ENCODE measurements at places on chromosomes 6 and 20.

DNA sequence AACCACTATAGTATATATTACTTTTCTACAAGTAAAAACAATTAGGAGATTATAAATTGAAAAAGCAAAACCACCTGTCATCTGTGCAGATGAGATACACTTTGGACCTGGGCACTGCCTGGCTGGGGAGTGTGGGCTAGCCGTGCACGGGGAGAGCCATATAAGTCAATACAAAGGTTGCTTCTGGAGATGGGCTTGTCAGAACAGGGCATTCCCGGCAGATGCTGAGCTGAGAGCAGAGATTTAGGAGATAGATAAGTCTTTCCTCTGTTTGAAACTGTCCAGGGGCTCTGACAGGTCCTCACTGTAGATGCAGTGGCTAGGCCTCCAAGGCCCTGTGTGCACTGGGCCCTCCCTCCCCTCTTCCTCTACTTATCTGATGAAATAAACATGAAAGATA is 34.5 kb downstream of the CD164 start:
- no peaks in the 10 kb centered on the region for H3K27me3 ChIP-seq
- H3K4me1 ChIP-seq = peaks cover 15% of the 10 kb centered on the region
- no peak overlapping the region for H3K4me3 ChIP-seq
- peaks cover 13% of the 10 kb centered on the region for H3K36me3 ChIP-seq
- H3K27ac ChIP-seq = no peak overlapping the region
- no peak for DNase-seq

DNA sequence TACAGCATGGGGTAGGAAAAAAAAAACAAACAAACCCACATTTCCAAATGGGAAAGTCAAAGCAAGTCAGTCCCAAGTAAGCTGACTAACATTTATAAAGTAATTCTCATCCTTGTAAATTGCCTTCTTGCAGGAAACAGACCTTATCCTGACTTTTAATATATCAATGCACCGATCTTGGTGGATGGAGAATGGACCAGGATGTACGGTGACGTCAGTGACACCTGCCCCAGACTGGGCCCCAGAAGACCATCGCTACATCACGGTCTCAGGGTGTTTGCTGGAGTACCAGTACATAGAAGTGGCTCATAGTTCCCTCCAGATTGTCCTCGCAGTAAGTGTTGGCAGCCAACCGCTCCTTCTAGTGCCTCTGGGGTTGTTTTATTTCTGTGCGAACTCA is 304.2 kb upstream of the RNF217 start:
- H3K27me3 ChIP-seq = no peaks in the 10 kb centered on the region
- H3K36me3 ChIP-seq = no peaks in the 10 kb centered on the region
- no peak overlapping the region for H3K27ac ChIP-seq

DNA sequence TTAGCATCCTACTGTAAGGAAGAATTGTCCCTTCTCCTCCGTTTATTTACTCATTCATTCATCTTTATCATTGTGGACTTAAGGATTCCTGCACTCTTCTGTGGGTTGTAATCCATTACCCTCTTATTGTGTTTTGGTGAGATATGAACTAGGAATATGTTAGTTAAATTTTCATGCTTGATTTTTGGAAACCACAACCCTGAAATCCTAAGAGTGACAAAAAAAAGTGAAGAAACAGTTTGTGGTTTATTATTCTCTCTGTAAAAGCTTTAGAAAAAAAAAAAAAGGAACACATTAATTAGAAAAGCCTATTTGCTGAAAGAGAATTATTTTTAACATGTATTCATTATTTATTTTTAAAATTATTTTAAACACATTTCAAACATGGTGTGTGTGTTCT is 36.7 kb upstream of the INSM1 start:
- DNase-seq = no peak
- H3K4me3 ChIP-seq = no peak overlapping the region
- H3K4me1 ChIP-seq = no peaks in the 10 kb centered on the region
- no peak overlapping the region for H3K27ac ChIP-seq

- no peak for DNase-seq
- H3K4me3 ChIP-seq = no peak overlapping the region
- peaks cover 24% of the 10 kb centered on the region for H3K36me3 ChIP-seq
- no peak overlapping the region for H3K27ac ChIP-seq
- no peaks in the 10 kb centered on the region for H3K27me3 ChIP-seq
These were observed 241.7 kb upstream of the TAB2 start for GRCh38 chr6:149075616-149076354.

- peaks cover 4% of the 10 kb centered on the region for H3K27me3 ChIP-seq
- H3K4me1 ChIP-seq = no peaks in the 10 kb centered on the region
- DNase-seq = no peak
- no peak overlapping the region for H3K4me3 ChIP-seq
- H3K27ac ChIP-seq = no peak overlapping the region
These were observed 137.5 kb downstream of the GMPR start for GRCh38 chr6:16375843-16376242.

DNA sequence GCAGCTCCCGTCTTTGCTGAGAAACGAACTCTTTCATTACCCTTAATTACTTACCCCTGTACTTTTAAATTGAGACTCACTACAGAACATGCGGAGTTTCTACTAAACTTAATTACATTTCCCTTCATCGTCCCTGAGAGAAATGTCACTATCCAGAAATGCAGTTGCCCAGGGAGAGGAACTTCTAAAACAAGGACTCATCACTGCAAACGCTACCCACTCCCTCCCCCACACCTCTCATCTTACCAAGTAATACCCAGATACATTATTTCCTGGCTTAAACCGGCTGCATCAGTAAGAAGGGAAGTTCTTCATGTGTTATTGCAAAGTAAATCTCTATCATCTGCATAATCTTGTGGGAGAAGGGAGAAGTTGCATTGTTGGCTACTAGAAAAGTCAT is 138.3 kb downstream of the IPCEF1 start:
- no peak overlapping the region for H3K27ac ChIP-seq
- peaks cover 38% of the 10 kb centered on the region for H3K4me1 ChIP-seq
- H3K27me3 ChIP-seq = no peaks in the 10 kb centered on the region
- H3K36me3 ChIP-seq = peaks cover 49% of the 10 kb centered on the region
- DNase-seq = no peak

DNA sequence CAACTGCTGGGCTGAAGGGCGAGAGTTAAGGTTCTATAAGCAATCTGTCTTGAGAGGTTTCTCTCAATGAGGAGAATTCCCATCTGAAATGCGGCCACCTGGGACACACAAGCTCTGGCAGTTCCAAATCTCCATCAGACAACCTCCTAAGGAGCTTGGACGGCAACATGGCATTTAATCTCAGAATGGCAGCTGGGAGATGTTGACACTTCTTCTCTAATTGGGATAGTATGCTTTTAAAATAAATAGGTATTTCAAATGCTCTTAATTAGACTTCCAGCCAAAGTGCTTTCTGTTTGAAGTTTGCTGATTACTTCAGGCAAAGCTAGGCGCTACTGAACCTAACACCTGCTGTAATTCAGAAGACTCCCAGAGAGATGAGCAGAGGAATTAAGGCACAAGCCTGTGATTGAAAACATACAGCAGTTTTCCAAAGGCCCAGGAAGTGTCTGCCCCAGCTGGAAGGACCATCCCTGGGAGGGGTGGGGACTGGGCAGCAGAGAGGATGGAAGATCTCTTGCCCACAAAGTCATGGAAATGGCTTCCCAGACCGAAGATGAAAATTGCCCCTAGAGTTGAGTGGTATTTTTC is 59.1 kb upstream of the KCNK16 start:
- no peak overlapping the region for H3K4me3 ChIP-seq
- DNase-seq = no peak
- H3K27ac ChIP-seq = no peak overlapping the region
- H3K4me1 ChIP-seq = no peaks in the 10 kb centered on the region
